Muscle of back (tissue), 13 donors: ENCODE measurements at places on chromosomes 3 and 15.

- DNase-seq: peak; percentile 3
Observed at GRCh38 chr3:46859001-46859710, 4.1 kb downstream of the MYL3 start.

DNA sequence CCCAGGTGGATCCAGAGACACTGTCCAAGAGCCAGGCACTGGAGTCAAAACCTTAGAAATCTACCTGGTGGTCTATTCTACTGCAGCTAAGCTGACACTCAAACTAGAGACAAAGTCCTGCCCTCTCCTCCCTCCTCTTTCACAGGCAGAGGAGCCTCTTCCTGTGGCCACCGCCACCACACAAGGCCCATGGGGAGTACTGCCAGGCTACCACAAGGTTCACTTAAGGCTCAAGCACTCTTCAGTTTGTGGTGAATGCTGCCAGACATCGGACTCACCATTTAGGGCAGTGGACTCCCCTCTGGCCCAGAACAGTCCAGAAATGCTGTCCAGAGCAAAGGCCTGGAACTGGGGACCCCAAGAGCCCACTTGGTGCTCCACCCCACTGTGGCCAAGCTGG is 160.9 kb downstream of the ADAMTS17 start:
- DNase-seq: no peak

GRCh38 chr3:13762906-13763305 is 117.0 kb downstream of the WNT7A start:
- no peak for DNase-seq

- no peak for DNase-seq
Observed at GRCh38 chr15:66763186-66764071, 61.4 kb downstream of the SMAD6 start.

DNA sequence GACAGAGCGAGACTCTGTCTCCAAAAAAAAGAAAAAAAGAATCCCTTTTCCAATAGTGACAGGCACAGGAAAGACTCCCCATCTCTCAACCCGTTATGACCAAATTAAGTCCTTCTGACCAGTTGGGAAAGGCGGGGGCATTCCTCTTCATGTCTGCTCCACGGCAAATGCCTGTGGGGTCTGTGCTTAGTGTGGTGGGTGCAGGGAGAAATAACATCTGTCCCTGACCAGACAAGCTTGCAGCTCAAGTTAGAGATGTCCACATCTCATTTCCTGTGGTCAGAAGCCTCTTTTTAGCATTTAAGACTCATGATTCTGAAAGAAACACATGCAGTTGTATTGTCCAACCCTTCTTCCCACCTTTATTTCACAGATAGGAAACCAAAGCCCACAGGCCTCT is 16.2 kb downstream of the PLA1A start:
- no peak for DNase-seq

DNA sequence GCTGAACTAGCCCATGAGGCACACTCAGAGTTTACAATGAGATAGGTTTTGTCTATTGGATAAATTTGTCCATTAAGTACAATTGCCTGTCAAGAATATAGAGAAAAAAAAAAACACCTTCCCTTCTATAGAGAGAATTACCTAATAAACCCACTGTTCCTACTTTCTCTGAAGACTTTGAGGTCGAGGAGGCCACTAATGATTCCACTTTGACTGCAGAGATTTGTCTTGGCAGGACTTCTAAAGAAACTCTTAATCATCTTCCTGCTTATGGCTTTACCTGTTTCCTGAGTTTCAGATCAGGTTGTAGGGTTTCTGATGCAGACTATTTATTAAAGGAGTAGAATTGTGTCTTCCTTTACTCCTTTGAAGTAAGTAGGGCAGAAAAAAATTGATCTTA is 342.4 kb upstream of the KCNMB2 start:
- no peak for DNase-seq

DNA sequence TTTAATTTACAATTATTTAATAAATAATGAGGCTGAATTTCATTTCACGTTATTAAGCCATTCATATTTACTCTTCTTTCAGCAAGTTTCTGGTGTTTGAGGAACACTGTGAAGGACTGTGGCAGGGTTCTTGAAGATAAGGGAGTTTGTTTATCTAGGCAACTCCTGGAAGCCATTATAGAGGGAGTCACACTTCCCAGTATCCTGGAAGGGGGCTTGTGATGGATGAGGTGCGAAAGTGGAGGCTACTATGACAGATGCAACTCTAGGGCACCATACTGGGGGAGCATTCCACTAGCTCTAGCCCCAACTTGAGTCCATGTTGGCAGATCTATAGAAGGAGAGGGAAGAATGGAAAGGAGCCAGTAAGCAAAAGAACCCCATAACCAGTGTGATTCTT is 14.4 kb downstream of the CNOT10 start:
- no peak for DNase-seq

DNA sequence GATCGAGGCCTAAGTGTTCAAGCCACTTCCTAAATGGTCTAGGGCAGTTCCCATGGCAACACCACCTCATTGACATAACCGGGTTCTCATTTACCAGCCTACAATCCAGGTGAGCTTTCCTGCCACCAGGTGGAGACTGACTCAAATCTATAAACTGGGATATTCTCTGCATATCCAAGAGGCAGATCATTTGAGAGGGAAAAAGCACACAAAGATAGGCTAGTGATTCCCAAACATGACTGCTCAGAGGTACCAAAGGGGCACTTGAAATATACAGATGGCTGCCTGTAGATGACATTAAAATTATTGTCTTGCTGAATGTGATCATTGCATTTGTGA is 141.3 kb upstream of the PROK2 start:
- no peak for DNase-seq

DNA sequence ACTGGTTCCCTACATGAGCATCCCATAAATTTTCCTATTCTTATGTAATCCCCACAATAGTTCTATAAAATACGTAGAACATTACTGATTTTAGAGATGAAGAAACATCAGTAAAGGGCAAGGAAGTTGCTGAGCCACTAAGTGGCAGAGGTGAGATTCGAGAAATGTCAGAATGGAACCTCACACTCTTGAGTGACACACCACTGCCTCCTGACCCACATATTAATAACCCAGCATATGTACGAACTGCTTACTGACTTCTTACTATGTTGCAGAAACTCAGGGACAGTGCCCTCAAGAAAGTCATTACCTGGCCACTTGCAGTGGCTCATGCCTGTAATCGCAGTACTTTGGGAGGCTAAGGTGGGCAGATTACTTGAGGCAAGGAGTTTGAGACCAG is 1022.4 kb downstream of the FHIT start:
- DNase-seq: no peak

DNA sequence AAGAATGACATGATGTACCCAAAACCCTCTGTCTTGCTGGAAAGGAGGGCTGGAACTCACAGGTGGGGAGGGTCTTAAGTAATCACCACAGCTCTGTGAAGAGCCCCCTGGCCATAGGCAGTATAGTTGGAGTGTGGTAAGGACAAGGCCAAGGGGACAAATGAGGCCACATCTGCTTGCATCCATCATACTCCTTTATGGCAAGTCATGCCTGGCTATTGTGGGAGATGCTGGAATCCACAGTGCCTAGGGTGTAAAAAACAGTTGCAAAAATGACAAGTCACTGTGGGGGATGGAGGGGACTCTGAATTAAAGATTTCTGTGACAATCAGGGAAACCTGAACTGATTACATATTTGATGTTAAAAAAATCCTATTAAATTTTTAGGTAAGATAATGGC is 258.5 kb downstream of the KCNMB2 start:
- DNase-seq: no peak
